A549 treated with GW870086 at 1 μM for 4 hours (cell line): ENCODE measurements at places on chromosomes 1 and 21. TPM values are rescaled to one million over a fixed set of nuclear protein-coding genes. Genes with fewer than 3 reads are reported as not detected.

DNALI1 gene
- 0.05 to 0.38 TPM (median 0.05 TPM) in 3 of 5 replicates, not detected in the others for total RNA-seq

TUT4 gene
- total RNA-seq: 16.1 to 24.4 TPM (median 19.8 TPM) in 5 replicates

DEPDC1 gene
- 11.7 to 14.5 TPM (median 13.7 TPM) in 5 replicates for total RNA-seq

B3GALT2 gene
- total RNA-seq: not detected in 5 replicates

RHCE gene
- total RNA-seq: 0.09 to 0.17 TPM (median 0.14 TPM) in 4 of 5 replicates, not detected in the other

BACE2 gene
- total RNA-seq: 21.5 to 24.5 TPM (median 22.3 TPM) in 5 replicates

BARHL2 gene
- total RNA-seq: not detected in 5 replicates

SLC25A33 gene
- total RNA-seq: 2.5 to 3.6 TPM (median 3.0 TPM) in 5 replicates

ANXA9 gene
- total RNA-seq: 0.71 to 1.3 TPM (median 0.99 TPM) in 5 replicates
